ENCODE measurements at places on chromosomes 3 and 15. TPM values are rescaled to one million over a fixed set of nuclear protein-coding genes. Genes with fewer than 3 reads are reported as not detected.

DNA sequence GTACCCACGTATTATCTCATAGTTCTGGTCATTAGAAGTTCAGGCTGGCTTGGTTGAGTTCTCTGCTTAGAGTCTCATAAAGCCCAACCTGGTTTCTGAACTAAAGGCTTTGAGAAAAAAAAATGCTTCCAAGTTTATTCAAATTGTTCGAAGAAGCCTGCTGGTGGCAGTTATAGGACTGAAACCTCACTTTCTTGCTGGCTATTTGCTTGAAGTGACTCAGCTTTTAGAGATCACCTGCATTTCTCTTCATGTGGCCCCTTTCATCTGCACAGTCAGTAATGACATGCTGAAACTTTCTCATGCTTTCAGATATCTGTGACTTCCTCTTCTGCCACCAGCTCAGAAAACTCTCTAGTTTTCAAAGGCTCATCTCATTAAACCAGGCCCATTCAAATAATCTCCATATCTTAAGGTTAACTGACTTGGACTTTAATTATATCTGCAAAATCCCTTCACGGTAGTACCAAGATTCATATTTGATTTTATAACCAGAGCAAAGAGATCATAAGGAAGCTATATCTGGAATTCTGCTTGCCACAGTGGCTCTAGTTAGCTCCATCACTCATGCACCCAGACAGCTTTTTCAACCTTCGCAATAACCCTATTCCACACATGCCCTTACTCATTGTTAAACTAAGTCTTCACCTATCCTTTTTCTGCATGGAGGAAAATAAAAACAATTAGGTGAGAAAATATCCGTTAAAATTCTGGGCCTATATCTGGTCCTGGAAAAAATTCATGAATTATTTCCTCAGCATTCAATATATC lies 433.8 kb upstream of the CBLB start:
- no peak overlapping the region for H3K27ac ChIP-seq
- no peaks in the 10 kb centered on the region for H3K27me3 ChIP-seq
- no peaks in the 10 kb centered on the region for H3K36me3 ChIP-seq
- no peak for DNase-seq

GRCh38 chr3:126128504-126129397 lies 44.8 kb upstream of the SLC41A3 start:
- no peaks in the 10 kb centered on the region for H3K36me3 ChIP-seq
- H3K27ac ChIP-seq: no peak overlapping the region
- no peak overlapping the region for H3K4me3 ChIP-seq

DNA sequence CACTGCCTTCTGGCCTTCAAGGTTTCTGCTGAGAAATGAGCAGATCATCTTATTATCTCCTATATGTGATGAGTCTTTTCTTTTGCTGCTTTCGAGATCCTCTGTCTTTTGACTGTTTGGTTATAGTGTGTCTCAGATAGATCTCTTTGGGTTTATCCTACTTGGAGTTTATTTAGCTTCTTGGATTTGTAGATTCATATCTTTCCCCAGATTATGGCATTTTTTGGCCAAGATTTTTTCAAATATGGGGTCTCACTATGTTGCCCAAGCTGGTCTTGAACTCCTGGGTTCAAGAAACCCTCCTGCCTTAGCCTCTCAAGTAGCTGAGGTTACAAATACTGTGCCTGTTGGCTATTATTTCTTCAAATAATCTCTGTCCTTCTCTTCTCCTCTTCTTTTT lies 150.3 kb downstream of the PDE8A start:
- no peak overlapping the region for H3K27ac ChIP-seq
- H3K36me3 ChIP-seq: peaks cover 51% of the 10 kb centered on the region
- no peaks in the 10 kb centered on the region for H3K27me3 ChIP-seq
- no peak overlapping the region for H3K4me3 ChIP-seq
- H3K4me1 ChIP-seq: no peaks in the 10 kb centered on the region

- DNase-seq: no peak
- no peaks in the 10 kb centered on the region for H3K4me1 ChIP-seq
- no peak overlapping the region for H3K27ac ChIP-seq
- no peak overlapping the region for H3K4me3 ChIP-seq
Observed at GRCh38 chr15:46710401-46710960, 1006.8 kb upstream of the SEMA6D start.

GRCh38 chr3:177379045-177379444 lies 181.8 kb upstream of the TBL1XR1 start:
- H3K27me3 ChIP-seq: no peaks in the 10 kb centered on the region
- no peak for DNase-seq
- no peaks in the 10 kb centered on the region for H3K36me3 ChIP-seq
- no peak overlapping the region for H3K27ac ChIP-seq

APOD gene
- 0.50 TPM for total RNA-seq

FBXL22 gene
- 0.24 TPM for total RNA-seq

DNA sequence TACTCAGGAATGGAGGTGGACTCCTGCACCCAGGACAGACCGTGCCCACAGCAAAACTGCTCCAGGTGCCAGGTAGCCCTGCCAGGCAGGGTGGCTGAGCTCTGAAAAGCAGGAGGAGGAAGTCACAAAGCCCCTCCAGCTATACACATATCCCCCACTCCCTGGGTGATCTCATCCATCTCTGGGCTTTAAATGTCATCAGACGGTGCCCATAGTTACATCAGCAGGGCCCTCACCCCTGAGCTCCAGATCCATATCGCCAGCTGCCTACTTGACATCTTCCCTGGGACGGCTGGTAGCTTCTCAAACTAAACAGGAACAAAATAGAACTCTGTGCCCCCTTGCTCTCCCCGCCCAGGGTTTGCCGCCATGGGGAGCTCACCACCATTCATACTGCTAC lies 87.7 kb downstream of the MEGF11 start:
- H3K27me3 ChIP-seq: no peaks in the 10 kb centered on the region
- H3K4me3 ChIP-seq: no peak overlapping the region
- H3K4me1 ChIP-seq: no peaks in the 10 kb centered on the region
- H3K36me3 ChIP-seq: no peaks in the 10 kb centered on the region

HGD gene
- total RNA-seq: 0.42 TPM

SH2D7 gene
- not detected for total RNA-seq

- no peaks in the 10 kb centered on the region for H3K36me3 ChIP-seq
- H3K27me3 ChIP-seq: no peaks in the 10 kb centered on the region
- DNase-seq: no peak
- H3K27ac ChIP-seq: no peak overlapping the region
Observed at GRCh38 chr3:129412542-129413198, 15.8 kb downstream of the EFCAB12 start.

DNA sequence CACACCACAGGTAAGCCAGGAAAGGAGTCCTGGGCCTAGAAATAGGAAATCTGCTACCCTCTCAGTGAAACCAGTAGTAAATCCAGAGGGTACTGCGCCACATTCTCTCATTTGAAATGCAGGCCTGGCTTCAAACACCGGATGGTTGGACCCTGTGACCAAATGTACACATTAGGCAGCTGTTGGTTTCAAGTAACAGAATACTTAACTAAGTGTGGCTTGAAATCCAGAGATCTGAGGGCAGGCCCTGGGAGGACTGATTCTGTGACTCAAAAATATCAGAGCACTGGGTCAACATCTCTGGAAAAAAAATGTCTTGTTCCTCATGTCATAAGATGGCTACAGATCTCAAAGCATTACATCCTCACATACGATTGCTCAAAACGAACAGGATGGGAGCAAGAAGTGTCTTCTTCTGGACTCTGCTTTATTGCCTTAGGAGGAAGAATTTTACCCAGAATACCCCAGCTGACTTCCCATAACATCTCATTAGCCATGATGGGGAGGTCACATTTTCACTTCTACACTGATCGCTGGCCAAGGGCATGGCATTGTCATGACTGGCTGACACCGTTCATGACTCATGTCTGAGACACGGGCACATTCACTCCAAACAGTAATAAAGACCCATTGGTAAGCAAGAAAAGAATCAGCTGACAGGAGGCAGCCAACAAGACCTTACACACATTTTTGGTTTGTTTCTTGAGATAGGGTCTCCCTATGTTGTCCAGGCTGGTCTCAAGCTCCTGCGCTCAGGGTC lies 166.0 kb downstream of the ARRDC4 start:
- H3K4me1 ChIP-seq: no peaks in the 10 kb centered on the region
- DNase-seq: no peak
- H3K27me3 ChIP-seq: peaks cover 9% of the 10 kb centered on the region
- no peak overlapping the region for H3K27ac ChIP-seq

DPPA2 gene
- total RNA-seq: not detected

DNA sequence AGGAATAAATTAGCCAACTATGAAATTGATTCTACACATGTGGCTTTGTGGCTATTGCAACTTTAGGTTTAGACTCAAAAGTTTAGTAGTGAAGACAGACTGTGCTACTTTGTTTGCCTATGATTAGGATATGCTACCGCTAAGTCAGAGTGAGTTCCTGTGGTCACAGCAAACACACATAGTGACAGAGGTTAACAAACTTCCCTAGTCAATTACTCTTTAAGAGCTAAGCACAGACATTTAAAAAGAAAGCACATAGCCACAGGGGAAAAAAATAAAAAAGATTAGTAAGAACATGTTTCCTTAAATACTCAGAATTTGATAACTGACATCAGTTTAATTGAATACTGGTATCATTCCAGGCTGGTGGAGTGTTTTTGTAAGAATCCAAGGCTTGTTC lies 207.1 kb downstream of the GBE1 start:
- H3K4me3 ChIP-seq: no peak overlapping the region
- H3K36me3 ChIP-seq: no peaks in the 10 kb centered on the region
- DNase-seq: no peak

DNA sequence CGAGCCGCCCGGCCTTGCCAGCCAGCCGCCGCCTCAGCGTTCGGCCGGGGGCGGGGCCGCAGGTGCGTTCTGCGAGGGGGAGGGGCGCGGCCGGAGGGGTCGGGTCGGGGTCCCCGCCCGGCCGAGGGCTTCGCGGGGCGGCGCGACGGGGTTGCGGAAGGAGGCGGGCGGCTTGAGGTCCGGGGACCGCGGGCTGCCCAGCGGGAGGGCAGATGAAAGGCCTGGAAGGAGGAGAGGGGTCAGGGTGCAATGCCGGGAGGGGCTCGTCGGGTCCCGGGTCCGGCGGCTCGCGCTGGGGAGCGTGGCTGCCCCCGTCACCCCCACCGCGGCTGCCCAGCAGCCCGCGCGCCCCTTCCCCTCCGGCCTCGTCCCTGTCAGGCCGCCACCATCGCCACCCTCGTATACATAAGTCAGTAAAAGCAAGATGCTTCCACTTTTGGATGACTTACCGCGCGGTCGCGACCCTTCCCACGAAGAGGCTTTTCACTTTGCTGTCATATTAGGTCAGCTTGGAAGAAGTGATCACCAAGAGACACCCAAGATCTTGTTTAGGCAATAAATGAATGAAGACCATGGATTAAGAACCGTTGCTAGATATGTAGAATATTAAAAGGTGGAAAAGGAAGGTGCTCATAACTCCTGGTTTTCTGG lies 620 bp upstream of the ANP32A start:
- no peaks in the 10 kb centered on the region for H3K27me3 ChIP-seq
- no peak for DNase-seq
- H3K27ac ChIP-seq: peak overlapping the region; percentile 99
- H3K4me3 ChIP-seq: peak overlapping the region; percentile 74
- no peaks in the 10 kb centered on the region for H3K36me3 ChIP-seq

- peak overlapping the region; percentile 71 for H3K27ac ChIP-seq
- H3K27me3 ChIP-seq: no peaks in the 10 kb centered on the region
- H3K4me1 ChIP-seq: peaks cover 54% of the 10 kb centered on the region
- no peak for DNase-seq
- no peak overlapping the region for H3K4me3 ChIP-seq
Observed at GRCh38 chr3:71226565-71227269, 356.8 kb downstream of the FOXP1 start.

MORC1 gene
- total RNA-seq: 0.88 TPM

FAM107A gene
- total RNA-seq: not detected

DNA sequence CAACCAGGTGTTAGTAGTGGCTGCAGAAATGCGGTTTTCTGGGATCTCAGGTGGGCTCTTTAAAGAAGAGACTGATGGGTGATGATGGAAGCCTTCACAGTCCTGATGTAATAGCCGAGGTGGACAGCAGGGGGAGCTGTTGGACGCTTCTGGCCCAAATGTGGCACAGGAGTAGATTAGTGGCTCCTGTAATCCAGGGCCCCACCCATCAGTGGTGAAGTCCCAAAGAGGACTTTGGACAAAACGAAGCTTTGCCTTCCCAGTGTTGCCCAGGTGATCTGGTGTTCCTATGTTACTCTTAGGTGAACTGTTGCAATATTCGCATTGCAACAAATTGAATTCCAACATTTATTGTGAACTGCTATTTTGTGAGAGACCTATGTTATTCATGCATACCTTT lies 31.8 kb upstream of the MYZAP start:
- peaks cover 5% of the 10 kb centered on the region for H3K4me1 ChIP-seq
- peak; percentile 73 for DNase-seq
- no peaks in the 10 kb centered on the region for H3K27me3 ChIP-seq

- H3K27ac ChIP-seq: no peak overlapping the region
- no peaks in the 10 kb centered on the region for H3K27me3 ChIP-seq
- H3K4me3 ChIP-seq: no peak overlapping the region
Observed at GRCh38 chr3:78029775-78030174, 989.9 kb downstream of the ROBO2 start.

GRCh38 chr15:56240390-56240789 lies 3.3 kb downstream of the RFX7 start:
- no peaks in the 10 kb centered on the region for H3K27me3 ChIP-seq
- H3K4me1 ChIP-seq: peaks cover 24% of the 10 kb centered on the region
- DNase-seq: no peak
- no peak overlapping the region for H3K27ac ChIP-seq
- H3K4me3 ChIP-seq: no peak overlapping the region
- H3K36me3 ChIP-seq: no peaks in the 10 kb centered on the region

LTF gene
- total RNA-seq: not detected

- H3K36me3 ChIP-seq: no peaks in the 10 kb centered on the region
- no peaks in the 10 kb centered on the region for H3K4me1 ChIP-seq
- H3K27ac ChIP-seq: no peak overlapping the region
- DNase-seq: no peak
- no peaks in the 10 kb centered on the region for H3K27me3 ChIP-seq
Observed at GRCh38 chr3:73431183-73431900, 193.4 kb downstream of the PDZRN3 start.

- peak; percentile 89 for DNase-seq
- H3K4me3 ChIP-seq: no peak overlapping the region
- H3K27ac ChIP-seq: peak overlapping the region; percentile 52
- H3K4me1 ChIP-seq: peaks cover 37% of the 10 kb centered on the region
Observed at GRCh38 chr3:189710620-189711402, 79.6 kb downstream of the TP63 start.

DNA sequence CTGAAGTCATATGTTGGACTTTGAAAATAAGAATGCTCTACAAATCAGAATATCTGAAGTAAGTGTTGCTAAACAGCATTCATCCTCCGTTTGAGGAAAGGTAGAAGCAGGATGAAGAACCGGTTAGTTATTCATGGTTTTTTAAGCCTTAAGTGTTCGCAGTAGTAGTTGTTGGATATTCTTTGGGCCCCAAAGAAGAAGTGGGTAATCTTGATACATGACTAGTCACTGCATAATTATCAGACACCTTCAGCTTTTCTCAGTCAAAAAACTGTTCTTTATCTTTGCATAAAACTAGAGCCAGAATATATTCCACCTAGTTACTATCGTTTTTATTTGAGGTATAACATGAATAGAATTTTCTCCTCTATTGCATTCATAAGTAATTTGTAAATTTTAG lies 13.8 kb downstream of the RAB5A start:
- H3K27me3 ChIP-seq: no peaks in the 10 kb centered on the region
- no peak overlapping the region for H3K4me3 ChIP-seq
- no peaks in the 10 kb centered on the region for H3K36me3 ChIP-seq
- DNase-seq: no peak
- H3K4me1 ChIP-seq: no peaks in the 10 kb centered on the region
- no peak overlapping the region for H3K27ac ChIP-seq

- no peak overlapping the region for H3K4me3 ChIP-seq
- no peak overlapping the region for H3K27ac ChIP-seq
- DNase-seq: no peak
- H3K36me3 ChIP-seq: no peaks in the 10 kb centered on the region
Observed at GRCh38 chr3:187551416-187551815, 118.8 kb downstream of the SST start.

Measured in A673 (cell line).